NCI-H1436 treated with DMSO at 0.1 percent for 48 hours (cell line): ENCODE measurements at places on chromosomes 7 and 10.

DNA sequence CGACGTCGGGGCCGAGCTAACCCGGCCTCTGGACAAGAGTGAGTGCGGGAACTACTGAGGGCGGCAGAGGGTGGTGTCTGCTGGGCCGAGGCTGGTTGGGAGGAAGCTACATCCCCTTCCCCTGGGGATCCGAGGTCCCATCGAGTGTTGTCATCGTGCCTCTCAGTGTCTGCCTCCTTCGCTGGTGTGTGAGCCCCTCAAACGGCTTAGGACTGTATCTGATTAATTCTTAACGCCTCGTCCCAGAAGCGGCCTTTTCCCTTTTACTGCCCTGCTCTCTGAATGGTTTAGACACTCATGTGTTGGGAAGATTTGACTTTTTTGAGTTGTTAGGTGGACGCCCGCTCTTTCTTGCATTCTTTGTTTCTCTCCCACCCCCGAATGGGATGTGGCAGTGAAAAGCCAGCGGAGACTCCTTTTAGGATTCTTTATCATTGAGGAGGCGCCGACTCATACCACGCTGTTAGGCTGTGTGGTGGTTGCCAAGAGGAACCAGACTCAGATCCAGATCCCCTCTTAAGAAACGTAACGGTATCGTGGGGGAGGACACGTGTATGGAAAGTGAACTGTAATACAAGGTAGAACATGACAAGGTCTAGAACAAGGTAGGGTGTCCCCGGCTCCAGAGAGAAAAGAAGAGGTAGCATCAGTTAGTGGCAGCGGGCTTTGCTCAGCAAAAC is 631 bp downstream of the SUPV3L1 start:
- DNase-seq = peak; percentile 4

- no peak for DNase-seq
Observed at GRCh38 chr7:121666306-121666705, 206.7 kb upstream of the PTPRZ1 start.

DNA sequence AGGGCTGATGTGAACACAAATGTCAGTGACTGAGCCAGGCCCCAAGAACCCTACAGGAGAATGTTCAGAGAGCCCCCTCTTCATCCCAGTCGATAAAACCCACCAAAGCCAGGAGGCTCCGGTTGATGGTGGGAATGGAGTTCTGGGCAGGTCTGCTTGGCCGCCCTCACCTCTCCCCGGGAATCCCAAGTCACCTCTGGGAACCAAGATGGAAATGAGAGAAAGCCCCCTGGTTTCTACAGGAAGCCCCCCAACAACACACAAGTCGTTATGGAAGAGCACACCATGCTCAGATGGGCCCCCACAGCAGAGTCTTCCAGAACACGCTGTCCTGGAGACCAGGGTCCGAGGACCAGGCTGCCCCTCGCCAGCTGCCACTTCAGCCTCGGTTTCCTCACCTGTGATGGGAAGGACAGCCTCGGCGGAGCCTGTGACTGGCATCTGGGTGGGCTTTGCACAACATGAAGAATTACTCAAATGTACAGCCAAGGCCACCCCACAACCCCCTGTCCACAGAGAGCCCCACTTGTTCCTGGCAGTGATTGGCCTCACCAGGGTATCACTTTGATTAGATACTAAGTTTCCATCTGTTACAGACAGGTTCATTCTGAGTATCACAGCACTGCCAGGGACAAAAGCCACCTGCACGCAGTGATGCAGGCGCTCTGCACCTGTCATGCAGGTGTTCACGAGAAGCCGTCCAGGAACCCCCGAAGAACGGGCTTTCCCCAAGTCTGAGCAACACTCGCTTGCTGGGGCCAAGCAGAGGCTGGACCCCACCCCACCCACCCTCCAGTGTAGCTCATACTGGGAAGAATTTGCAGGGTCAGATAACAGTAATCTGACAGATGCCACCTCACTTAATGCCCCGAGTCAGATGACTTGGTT is 57.6 kb downstream of the MKI67 start:
- DNase-seq = no peak

DNA sequence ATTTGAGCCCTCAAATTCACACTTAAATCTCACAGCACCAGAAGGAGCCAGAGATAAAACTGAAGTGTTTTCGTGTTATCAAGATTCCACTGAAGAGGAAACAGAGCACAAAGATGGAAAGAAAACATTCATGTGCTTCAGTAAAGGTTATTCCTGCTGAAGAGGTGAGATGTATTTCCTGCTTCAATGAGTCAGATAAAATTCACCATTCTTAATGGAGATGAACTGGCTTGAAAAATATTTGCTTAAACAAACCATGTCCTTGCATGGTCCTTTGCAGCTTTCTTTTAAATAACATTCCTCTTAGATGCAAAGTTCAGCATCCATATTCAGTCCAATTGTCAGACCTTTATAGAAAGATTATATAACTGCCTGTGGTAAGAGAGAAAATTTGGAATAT is 294.2 kb downstream of the IPMK start:
- DNase-seq = no peak

- DNase-seq = no peak
Observed at GRCh38 chr10:28400176-28400575, 97.3 kb upstream of the MPP7 start.

DNA sequence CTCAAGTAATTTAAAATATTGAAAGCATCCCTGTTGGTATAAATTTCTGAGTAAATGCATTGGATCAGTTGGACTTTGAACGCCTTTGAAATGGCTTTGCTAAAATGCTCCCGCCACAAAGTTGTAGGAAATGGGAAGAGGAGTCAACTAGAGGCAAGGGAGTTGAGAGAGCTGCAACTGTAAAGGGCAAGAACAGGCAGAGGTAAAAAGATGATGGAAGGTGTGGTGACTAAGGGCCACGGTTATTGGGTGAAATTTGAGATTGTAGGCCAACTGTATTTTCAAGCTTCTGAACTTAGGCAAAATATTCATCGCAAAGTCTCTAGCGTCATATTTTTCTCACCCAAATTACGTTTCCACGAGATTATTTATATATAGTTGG is 595 bp upstream of the SUMF2 start:
- no peak for DNase-seq

- no peak for DNase-seq
Observed at GRCh38 chr10:33295851-33296250, 38.6 kb downstream of the NRP1 start.

DNA sequence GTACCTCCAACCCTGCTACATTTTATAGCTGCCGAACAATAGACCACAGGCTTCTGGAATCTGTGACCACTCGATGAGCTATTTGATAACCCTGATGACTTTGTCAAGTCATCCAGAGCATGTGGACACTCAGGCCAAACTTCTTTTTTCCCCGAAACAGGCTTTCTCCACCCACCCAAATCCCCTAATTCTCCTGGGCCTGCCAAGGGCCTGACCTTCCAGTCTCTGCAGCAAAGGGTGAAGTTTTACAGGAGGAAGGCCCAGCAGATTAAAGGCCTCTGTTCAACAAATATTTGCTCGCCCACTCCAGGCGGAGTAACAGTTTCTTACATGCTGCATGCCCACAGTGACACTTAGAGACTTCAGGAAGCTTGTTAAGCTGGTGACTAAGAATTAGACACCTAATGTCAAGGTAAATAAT is 2.0 kb downstream of the JCAD start:
- DNase-seq = no peak

DNA sequence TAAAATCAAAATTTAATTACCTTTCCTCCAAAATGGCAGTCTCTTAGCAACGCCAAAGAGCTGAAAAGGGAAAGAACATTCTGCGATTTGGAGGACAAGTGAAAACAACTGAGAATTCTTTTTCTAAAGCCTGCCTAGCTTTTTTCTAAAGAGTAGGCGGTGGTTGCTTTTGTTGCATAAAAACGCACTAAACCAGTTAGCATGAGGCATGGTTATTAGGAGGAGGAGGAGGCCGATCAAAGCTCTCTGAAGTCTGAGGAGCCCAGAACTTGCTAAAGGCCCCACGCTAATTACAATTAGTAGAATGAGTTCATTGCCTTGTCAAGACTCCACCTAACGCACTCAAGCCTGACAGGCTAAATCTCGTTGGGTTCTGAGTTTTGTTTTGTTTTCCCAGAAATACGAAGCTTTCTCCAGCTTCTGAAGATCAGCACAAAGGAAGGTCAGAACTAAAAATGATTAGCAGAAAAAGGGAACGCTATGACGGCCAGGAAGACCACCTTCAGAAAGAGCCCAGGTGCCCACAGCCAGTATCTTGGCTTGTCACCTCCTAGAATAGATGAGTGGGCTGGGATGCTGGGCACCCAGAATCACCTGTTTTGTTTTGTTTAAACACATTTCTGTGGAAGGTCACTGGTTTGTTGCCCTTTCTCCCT is 72.0 kb downstream of the FGFR2 start:
- DNase-seq = no peak

DNA sequence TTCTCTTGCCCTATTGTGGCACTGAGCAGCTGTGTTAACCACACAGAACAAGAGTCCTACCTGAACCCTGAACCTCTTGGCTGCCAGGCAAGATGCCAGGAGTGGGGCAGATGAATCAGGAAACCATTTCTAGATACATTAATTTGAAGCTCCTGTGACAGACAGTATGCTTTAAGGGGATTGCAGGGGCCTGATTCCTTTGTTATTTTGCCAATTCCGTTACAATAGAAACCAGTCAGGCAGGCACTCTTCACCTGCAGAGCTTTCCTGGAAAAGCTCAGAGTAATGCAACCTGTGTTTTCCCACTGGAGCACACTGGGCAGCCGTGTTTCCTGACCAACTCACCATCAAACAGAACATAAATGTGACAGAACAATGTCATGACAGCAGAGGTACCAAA is 233.1 kb downstream of the BMPER start:
- no peak for DNase-seq

GRCh38 chr10:126439942-126440341 is 51.7 kb upstream of the ADAM12 start:
- no peak for DNase-seq

GRCh38 chr7:49321843-49322242 is 397.5 kb downstream of the CDC14C start:
- no peak for DNase-seq

- no peak for DNase-seq
Observed at GRCh38 chr7:51340936-51341335, 24.3 kb upstream of the COBL start.

DNA sequence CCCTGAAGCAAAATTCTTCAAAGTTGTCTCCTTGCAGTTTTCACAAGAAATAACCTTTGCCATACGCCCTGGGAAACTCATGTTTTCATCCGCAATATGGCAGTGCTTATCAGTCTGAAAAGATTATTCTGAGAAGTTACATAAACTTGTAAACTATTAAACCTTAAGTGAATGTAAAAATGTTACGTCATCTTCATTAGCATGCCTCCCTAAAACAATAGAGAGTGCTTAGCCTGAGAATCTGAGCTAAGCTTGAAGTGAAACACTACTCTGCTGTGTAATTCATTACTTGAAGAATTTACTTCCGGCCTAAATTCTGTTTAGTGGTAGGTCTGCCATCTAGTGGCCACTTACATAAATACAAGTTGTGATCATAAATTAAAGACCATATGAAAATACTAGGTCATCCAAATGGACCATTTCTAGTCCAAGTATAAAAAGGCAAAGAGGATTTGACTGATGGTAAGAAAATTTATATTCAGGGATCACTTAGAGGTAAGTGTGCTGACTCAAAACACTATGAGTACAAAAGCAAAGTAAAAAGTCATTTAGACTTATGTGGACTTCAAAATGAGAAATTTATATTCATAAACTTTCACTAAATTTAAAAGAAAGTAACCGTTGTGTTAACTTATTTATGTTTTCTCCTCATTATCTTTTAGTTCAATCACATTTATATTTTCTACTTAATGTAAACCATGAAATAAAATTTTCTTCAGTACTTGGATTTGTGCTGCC is 745.1 kb upstream of the LRRTM3 start:
- DNase-seq = peak; percentile 19

DNA sequence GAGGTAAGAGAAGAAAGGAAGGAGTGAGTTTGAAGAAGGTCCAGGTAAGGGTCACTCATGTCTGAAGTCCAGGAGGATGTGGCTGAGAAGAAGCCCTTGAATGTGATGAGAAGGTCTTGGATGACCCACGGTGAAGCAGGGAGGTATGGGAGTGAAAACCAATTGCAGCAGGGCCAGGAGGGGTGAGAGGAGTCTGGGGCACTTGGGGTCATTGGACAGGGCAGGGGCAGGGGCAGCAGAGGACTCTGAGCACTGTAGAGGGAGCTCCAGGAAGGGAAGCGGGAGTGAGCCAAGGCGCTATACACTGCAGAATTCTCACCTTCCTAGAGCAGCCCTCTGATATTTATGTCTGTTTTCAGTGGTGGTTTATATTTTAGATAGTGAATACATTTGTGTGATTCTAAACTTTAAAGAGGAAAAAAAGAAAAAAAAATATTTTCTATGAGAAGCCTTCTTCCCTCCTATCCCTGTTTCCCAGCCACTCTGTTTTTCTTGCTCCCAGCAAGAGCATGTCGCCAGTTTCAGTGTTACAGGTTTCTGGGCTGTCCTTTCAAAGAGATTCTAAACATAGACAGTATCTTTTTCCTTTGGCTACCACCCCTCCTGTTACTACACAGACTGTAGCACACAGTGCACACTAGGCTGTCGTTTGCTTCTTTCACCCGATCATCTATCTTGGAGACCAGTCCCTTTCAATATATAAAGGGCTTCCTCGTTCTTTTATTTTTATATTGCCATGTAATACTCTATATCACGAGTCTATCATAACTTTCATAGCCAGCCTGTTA is 24.5 kb downstream of the BLVRA start:
- no peak for DNase-seq
